HT1080 (cell line): ENCODE measurements at places on chromosomes 3 and 15. TPM values are rescaled to one million over a fixed set of nuclear protein-coding genes. Genes with fewer than 3 reads are reported as not detected.

OR5K2 gene
- total RNA-seq: not detected in 2 replicates

GRCh38 chr3:159616234-159616825 lies 372.3 kb upstream of the IL12A start:
- DNase-seq: peak; percentile 70

DNA sequence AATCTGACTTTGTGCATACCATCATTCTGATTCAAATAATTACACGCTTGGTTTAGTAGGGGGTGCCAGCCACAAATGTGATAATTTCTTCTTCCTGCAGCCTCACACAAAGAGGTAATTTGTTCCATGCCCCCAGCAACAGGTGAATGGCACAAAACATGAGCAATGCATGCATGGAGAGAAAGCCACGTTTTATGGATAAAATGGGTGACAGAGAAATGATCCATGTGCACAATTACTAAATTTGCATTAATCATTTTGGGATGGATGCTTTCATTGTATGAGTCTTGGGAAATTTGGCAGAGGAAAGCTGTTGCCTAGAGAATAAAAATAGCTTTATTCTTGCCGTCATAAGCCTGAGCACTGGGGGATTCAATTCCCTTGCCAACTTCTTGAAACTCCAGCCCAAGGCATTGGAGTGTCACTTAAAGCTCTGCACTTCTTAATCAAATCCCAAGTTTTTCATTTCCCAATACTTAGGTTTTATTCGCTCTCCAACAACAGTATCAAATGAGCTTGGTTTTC lies 411.6 kb downstream of the GBE1 start:
- DNase-seq: no peak

DNA sequence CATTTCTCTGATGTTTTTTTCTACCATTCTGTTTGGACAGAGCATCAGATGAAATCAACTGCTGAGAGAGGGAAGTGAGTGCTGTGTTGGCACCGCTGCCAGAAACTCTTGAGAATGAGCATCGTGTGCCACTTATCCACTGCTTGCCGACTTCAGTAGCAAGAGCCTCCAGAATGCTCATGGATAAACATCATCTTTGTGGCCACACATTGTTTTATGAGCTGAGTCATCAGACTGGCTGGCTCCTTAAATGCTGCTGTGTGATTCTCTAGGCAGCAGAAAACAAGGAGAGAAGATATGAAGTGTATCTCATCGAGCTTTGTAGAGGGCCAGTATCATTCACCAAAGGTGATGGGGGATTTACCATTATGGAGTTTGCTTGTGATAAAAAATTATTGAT lies 3.4 kb upstream of the DOCK3 start:
- peak; percentile 95 for DNase-seq

CNOT10 gene
- 37.4 and 41.2 TPM in 2 replicates for total RNA-seq

DNA sequence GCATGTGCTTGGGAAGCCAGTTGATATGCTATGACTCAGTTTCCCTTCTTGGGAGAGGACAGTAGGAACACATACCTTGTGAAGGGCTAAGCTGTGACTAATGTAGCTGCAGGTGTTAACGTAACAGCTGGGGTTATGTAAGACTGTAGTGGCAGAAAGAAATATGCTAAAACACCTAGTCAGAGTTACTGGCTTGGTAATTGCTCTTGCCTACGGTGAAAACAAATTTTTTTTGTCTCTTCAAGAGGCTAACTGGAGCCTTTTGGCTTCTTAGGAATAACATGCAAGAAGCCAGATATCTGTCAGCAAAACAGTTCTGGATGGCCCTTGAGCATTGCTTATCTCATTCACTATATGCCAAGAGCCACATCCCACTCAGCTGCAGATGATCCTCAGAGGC lies 1.4 kb downstream of the MAPKBP1 start:
- no peak for DNase-seq

DNA sequence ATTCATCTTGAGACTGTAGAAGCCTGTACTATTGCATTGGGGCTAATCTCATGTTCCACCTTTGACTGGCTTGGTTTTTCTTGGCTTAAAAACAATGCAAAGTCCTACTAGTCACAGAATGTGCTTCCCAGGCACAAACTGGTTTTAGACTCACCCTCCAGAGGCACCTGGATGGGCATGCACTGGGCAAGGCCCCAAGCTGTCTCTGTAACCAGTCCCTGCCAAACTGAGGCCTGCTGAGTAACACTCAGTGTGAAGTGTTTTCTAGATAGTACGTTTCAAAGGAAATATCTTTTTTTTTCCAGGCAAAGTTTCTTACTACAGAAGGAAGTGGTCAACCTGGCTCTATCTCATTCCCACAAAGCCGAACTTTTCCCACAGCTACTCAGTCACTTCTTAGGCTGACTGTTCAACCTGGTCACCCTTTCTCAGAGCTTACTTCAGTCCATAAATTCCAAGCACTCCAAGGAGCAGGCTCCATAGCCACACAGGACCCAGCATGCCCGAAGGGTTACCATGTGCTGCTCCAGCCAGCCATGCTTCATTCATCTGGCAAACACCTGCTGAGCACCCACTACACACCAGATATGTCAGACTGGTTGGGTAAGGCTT lies 57.4 kb downstream of the NPTN start:
- peak; percentile 89 for DNase-seq

GRCh38 chr15:28919679-28920655 lies 34.2 kb downstream of the APBA2 start:
- DNase-seq: no peak
